ENCODE measurements at places on chromosomes 6 and 20. TPM values are rescaled to one million over a fixed set of nuclear protein-coding genes. Genes with fewer than 3 reads are reported as not detected.

Gene MATN4
- 0.23 TPM for total RNA-seq

Gene SLC4A11
- total RNA-seq: 3.1 TPM

Gene TMX4
- total RNA-seq: 29.3 TPM

Gene CRISP3
- total RNA-seq: not detected

Gene RIMS4
- total RNA-seq: not detected

Gene RSPO3
- not detected for total RNA-seq

Gene LRRN4
- total RNA-seq: not detected

Gene MAP3K5
- total RNA-seq: 68.5 TPM

Gene DBNDD2
- total RNA-seq: 1.3 TPM

Gene DHX16
- total RNA-seq: 40.0 TPM

Gene SIRPD
- total RNA-seq: not detected

Gene FAM83C
- not detected for total RNA-seq

Gene PAK5
- not detected for total RNA-seq

Gene EPHA7
- 31.4 TPM for total RNA-seq

Gene HSPA1A
- 101 TPM for total RNA-seq

Gene SIRPB1
- total RNA-seq: 0.77 TPM

Gene RALGAPA2
- total RNA-seq: 10.0 TPM

DNA sequence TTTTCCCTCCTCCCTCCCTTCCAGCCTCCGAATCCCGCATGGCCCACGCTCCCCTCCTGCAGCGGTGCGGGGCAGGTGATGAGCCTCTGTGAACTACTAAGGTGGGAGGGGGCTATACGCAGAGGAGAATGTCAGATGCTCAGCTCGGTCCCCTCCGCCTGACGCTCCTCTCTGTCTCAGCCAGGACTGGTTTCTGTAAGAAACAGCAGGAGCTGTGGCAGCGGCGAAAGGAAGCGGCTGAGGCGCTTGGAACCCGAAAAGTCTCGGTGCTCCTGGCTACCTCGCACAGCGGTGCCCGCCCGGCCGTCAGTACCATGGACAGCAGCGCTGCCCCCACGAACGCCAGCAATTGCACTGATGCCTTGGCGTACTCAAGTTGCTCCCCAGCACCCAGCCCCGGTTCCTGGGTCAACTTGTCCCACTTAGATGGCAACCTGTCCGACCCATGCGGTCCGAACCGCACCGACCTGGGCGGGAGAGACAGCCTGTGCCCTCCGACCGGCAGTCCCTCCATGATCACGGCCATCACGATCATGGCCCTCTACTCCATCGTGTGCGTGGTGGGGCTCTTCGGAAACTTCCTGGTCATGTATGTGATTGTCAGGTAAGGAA lies at the start of gene OPRM1:
Gene OPRM1 (plus strand): TSS at position 10 of the 612 bp plus-strand sequence. CDS start 305 bp downstream, at position 315.
- no peak for DNase-seq

DNA sequence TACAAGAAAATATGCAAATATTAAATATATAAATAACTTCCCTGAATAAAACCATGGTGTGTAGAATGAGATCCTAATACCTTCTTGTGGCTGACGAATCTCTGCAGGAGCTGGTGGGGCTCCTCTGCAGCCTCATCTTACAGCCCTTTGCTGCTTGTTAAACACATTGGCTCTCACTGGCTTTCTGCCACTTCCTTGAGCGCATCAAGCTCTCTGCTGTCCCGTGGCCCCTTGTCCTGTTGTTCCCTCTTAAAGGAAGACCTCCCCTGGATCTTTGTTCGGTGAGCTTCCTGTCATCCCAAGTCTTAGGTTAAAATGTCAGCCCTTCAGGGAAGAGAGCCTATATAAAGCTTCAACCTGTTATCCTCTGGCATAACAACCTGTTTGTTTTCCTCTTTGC lies 519.6 kb downstream of the DOK5 start:
- no peak for DNase-seq

DNA sequence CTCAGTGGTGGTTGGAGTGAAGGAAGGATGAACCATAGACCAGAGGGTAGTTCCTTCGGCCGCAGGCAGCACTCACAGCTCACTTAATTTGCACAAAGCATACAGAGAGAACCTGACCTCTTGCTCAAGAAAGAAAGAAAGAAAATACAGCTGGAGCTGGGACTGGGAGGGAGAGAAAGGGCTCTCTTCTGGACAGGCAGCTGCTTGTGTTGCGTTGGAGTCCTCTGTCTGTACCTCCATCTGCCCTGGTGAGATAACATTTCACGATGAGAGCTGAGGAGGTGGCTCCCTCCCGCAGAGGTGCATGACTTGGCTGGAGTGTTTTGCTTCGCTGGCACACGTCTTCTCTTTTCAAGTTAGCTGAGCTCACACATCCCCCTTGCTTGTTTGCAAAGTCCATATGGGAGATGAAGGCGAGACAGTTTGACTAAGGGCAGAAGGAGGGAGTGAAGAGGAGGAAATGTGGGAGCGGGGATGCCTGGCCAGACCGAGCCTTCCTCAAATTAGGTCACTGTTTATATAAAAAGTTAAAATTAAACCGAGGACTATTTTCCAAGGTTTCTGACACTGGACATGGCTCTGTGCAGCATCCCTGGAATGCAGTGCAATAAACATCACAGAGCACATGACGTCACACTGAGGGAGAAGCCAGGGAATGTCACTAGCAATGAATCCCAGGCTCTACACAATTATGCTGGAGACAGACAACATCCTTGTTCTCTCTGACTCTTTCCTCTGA lies 359.4 kb downstream of the CD83 start:
- peak; percentile 48 for DNase-seq

DNA sequence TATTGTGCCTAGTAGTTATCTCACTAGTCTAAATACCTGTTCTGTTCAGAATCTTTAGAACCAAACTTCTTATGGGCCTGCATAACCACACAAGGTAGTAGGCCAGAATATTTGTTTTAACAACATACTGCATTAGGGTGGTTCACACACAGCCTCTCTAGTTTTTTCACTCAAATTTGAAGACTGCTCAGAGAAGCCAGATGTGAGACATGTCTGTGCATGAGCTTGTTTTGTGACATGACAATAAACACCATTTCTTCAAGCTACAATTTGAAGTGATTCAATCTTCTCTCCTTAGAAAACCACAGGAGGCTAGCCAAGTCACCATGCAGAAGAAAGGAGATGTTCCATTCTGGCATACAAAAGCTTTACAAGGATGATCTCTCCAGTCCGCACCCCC lies 135.6 kb downstream of the MMS22L start:
- no peak for DNase-seq

GRCh38 chr20:32501709-32502108 lies 83.4 kb downstream of the NOL4L start:
- DNase-seq: no peak

- no peak for DNase-seq
Observed at GRCh38 chr20:52130406-52130805, 61.2 kb downstream of the ZFP64 start.

- DNase-seq: no peak
Observed at GRCh38 chr20:40433341-40433861, 255.6 kb downstream of the MAFB start.

DNA sequence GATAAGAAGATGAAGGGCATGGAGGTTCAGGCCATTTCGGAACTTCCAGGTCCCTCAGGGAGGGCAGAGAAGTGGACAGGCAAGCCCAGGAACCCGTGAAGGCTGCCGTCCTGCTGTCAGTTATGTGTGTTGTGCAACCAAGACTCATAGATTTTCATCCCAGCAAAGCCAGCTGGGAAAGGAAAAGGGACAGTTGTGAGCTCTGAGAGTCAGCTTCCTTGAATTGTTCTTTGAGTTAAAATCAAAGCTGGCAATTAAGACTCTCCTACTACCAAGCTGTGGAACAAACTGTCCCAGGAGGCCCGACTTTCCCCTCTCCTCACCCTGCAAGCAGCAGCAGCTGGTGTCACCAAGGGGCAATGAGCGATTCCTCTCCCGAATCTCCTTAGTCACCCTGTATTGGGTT lies 46.3 kb upstream of the IYD start:
- DNase-seq: no peak

- peak; percentile 100 for DNase-seq
Observed at GRCh38 chr20:35305682-35306556, 13.7 kb upstream of the FAM83C start.

- peak; percentile 11 for DNase-seq
Observed at GRCh38 chr20:46568570-46569129, 18.2 kb upstream of the OCSTAMP start.

DNA sequence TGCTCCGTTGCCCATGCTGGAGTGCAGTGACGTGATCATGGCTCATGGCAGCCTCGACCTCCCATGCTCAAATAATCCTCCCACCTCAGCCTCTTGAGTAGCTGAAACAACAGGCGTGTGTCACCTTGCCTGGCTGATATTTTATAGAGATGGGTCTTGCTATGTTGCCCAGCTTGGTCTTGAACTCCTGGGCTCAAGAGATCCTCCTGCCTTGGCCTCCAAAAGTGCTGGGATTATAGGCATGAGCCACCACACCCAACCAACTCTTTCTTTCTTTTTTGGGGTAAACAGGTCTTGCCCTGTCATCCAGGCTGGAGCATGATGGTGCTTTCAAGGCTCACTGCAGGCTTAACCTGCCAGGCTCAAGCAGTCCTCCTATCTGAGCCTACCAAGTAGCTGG lies 266.4 kb downstream of the CDKAL1 start:
- no peak for DNase-seq

DNA sequence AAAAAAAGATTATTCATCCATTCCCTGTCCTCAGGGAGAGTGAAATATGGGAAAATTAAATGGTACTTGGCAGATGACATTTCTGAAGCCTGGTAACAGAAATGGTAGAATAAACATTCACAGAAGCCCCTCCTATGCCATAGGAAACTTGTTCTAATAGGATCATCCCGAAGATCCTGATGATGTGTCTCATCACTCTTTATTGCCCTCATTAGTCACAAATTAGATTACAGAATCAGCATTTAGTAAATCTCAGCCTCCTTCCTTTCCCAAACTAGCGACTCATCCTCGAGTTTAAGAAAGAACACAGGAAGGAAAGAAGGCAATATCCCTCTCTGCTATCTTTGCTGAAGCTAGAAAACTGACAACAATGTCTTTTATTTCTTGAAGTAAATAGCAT lies 154.4 kb downstream of the TMEM200A start:
- peak; percentile 31 for DNase-seq

GRCh38 chr20:41476013-41476441 lies 109.4 kb upstream of the EMILIN3 start:
- peak; percentile 98 for DNase-seq

DNA sequence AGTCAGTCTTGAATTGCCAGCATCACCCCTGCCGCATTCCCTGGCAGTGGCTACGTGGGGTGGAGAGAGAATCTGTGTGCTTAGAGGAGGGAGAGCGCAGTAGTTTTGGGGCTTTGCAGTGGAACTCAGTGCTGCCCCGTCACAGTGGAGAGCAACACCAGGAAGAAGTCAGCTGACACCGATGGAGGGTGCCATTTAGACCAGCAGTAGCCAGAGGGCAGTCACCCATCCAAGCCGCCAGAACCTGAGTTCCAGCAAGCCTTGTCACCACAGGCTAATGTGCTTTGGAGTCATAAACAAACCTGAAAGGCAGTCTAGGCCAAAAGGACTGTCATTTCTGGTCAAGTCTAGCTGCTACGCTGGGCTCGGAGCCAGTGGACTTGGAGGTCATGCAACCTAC lies 22.0 kb upstream of the PERP start:
- no peak for DNase-seq

GRCh38 chr6:134680021-134680420 lies 269.9 kb downstream of the ALDH8A1 start:
- DNase-seq: no peak

- no peak for DNase-seq
Observed at GRCh38 chr6:153058291-153058690, 55.8 kb upstream of the MTRF1L start.

DNA sequence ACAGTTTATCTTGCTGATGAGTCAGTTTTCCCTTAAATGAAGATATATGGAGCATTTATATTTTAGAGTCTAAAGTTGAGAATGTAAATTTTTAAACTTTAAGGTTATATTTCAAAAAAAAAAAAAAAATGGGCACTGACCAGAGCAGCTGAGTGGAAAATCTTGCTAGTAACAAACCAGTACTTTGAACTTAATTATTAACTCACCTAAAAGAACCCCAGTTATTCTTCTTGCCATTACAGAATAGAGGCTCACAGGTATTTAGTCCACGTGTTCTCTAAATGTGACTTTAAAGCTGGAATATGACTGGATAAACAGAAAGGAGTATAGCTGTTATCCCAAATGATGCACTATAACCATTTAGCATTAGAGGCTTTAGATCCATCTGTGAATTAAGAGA lies 178.4 kb downstream of the COL9A1 start:
- no peak for DNase-seq

- DNase-seq: no peak
Observed at GRCh38 chr20:43536817-43537440, 21.9 kb upstream of the SGK2 start.

DNA sequence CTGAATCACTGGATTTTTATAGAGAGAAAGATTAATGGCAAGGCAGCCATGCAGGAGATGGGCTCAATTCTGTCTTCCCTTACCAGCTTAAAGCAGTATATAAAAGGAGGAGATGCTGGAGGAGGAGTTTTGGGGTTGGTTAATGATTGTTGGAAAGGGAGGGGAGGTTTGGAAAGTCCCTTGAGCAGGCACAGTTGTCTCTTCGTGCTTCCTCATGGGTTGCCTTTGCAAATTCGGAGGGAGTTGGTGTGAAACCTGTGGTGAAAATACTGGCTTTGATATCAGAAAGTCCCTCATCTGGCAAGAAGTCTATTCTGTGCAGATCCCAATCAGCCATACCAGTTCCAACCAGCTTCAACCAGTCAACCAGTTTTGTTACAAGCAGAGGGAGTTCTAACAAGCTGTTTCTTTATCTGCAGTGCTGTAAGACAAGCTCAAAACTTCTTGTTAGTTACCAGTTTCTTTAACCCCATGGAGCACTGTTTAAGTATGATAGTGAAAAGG lies 107.0 kb downstream of the HIVEP1 start:
- DNase-seq: no peak

DNA sequence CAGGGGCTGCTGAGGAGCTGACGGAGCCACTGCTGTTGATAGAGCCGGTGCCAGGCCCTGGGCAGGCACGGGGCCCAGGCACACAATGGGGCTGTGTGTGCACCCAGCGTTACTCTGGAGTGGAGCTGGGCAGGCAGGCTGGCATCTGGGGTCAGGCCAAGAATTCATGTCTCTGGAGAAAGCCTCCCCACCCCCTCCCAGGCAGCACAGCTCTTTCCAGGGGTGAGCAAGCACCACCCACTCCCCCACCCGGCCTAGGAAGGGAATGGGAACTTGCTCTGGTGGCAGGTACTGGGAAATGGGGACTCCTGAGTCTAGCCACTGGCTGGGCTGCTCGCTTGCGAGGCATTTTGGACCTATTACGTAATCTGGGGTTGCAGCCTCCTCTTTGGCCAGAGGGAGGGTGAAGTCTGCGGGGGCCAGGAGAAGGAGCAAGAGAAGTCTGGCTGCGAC lies 22.7 kb downstream of the TFEB start:
- DNase-seq: no peak

GRCh38 chr20:46123482-46124245 lies 5.5 kb downstream of the CD40 start:
- DNase-seq: no peak
